ENCODE measurements at places on chromosomes 5 and 9. TPM values are rescaled to one million over a fixed set of nuclear protein-coding genes. Genes with fewer than 3 reads are reported as not detected.
A peak's percentile ranks its signal among the peaks of the same experiment; 100 is the strongest.

DNA sequence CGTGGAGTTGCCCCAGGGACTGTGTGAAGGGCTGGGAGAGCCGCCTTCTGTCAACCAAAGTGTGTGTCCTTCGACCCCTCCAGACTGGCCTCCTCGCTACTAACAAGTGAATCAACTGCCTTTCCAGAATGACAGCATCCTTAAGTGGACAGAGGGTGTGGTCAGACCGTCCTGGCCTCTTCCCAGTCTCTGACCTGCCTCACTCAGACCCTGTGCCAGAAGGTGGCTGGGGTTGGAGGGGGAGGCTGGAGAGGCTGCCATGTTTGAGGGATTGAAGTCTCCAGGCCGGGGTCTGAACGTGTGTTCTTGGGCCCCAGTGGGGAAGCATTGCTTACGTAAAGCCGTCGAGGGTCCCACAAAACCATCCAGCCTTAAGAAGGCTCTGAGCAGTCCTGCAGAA is 389.3 kb upstream of the IRX4 start:
- DNase-seq: no peak

DNA sequence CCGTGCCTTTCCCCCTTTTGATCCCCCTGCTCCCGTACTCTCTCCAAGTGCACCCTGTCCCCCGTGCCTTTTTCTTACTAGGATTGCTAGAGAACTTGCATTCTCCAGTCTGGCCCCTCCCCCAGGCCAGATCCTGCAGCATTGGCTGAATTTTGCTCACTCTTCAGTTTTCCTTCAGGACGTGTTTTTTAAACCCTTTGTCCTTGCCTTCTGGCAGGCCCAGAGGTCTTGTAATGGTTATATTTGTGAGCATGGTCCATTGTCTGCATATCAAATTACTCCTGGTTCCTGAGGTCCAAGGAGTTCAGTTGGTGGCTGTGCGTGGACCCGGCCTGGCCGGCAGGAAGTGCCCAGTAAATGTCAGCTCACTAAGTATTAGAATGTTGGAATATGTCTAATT is 606 bp downstream of the TBC1D13 start:
- no peak for DNase-seq

- no peak for DNase-seq
These were observed 17.7 kb downstream of the CAMSAP1 start for GRCh38 chr9:135889564-135890189.

- no peak for DNase-seq
These were observed 380.1 kb upstream of the NUDT12 start for GRCh38 chr5:103942587-103943186.

DNA sequence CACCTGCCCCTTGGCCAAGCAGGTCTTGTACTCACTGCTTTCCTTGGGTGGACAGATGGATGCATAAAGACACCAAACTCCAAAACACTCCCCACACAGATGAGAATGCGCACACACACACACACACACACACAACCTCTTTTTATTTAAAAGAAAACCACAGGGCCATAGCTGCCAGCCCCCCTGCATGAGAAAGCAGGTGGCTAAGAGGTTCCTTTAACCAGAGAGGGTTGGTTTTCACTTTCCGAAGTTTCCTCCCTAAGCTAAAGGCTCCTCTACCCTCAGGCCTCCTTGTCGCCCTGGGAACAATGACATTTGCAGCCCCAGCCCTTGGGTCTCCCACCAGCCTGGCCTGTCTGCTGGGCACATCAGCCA is 11.1 kb downstream of the NR5A1 start:
- no peak for DNase-seq

- no peak for DNase-seq
These were observed 29.1 kb upstream of the ANKRD31 start for GRCh38 chr5:75265731-75266130.

- no peak for DNase-seq
These were observed 40.0 kb downstream of the GPR21 start for GRCh38 chr9:123073441-123073840.

- no peak for DNase-seq
These were observed 15.6 kb upstream of the DCP2 start for GRCh38 chr5:112960863-112961504.

DNA sequence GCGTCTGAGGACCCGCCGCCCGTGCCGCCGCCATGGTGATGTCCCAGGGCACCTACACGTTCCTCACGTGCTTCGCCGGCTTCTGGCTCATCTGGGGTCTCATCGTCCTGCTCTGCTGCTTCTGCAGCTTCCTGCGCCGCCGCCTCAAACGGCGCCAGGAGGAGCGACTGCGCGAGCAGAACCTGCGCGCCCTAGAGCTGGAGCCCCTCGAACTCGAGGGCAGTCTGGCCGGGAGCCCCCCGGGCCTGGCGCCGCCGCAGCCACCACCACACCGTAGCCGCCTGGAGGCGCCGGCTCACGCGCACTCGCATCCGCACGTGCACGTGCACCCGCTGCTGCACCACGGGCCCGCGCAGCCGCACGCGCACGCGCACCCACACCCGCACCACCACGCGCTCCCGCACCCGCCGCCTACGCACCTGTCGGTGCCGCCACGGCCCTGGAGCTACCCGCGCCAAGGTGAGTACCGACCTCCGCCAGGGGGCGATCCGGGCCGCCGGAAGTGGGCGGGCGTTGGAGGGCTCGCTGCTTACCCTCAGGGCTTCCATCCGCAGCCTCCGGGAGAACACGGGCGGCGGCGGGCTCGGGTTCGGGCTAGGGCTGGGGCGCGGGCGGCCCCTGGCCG is 8.5 kb downstream of the PRR7 start:
- DNase-seq: peak; percentile 88

GRCh38 chr9:135065151-135065550 is 22.3 kb upstream of the OLFM1 start:
- no peak for DNase-seq

- no peak for DNase-seq
These were observed 10.9 kb upstream of the DOLPP1 start for GRCh38 chr9:129069862-129070641.

DNA sequence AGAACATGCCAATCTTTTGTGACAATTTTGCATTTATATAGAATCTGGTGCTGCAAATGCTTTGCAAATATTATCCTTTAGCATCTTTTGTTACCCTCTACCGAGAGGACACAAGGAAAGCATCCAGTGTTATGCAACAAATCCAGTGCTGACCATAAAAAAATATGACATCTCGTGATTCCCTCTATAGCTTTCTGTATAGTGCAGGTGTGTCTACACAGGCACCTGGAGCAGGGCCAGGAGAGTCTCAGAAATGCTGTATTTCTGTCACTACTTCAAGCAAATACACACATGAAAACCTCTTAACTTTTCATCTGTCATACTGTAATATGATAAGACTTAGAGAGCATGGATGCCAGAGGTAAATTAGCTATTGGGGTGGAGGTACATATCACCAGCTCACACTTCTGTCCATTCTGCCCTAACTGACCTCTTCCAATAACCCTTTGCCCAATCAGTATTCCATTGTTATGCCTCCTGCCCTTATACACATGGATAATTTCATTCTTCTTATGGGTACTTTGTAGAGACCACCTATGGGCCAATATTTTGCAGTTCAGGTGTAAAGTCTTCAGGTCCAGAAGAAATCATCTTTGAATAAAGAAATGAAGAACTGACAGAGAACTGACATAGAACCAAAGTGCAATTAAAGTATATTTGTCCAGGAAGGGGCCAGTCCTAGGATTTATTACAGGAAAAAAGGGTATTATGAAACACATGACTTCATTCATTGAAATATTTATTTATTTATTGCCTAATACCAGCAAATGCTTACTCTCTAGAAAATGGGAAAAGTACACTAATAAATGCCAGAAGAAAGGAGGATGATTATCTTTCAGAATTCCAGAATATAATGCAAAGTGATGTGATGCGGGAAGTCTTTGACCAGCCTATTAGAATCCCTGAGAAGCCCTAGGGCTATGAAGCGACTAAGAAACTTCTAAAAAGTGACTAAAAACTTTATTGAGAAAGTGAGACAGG is 106.5 kb downstream of the EPB41L4A start:
- no peak for DNase-seq

DNA sequence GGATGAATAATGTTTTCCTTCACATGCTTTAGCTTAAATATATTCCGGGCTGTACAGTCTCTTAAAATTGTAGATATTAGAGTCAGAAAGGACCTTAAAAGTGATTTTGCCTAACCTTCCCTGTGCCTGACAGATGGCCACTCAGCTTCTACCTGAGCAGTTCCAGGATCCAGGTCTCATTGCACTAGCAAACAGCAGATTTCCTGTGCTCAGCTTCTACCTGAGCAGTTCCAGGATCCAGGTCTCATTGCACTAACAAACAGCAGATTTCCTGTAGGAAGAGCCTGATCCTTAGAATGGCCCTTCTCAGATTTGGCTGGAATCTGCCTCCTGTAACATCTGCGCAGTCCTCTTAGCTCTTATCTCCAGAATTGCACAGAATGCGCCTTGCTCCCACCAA is 219.8 kb downstream of the AOPEP start:
- no peak for DNase-seq

- DNase-seq: no peak
These were observed 19.1 kb downstream of the MRPL36 start for GRCh38 chr5:1780614-1780930.

Gene NFX1
- total RNA-seq: 20.3 TPM

Gene IFNA2
- total RNA-seq: not detected
